Fibroblast of upper back skin (primary cell): ENCODE measurements at places on chromosomes 2 and 18.
A peak's percentile ranks its signal among the peaks of the same experiment; 100 is the strongest.

GRCh38 chr2:212892193-212892592, 259.2 kb downstream of the IKZF2 start:
- DNase-seq: peak; percentile 33

- peak; percentile 91 for DNase-seq
Observed at GRCh38 chr2:120939595-120940318, 204.1 kb downstream of the GLI2 start.

GRCh38 chr2:234071664-234072063, 21.2 kb downstream of the SPP2 start:
- no peak for DNase-seq

- peak; percentile 12 for DNase-seq
Observed at GRCh38 chr2:187050409-187050998, 201.5 kb upstream of the ZSWIM2 start.

DNA sequence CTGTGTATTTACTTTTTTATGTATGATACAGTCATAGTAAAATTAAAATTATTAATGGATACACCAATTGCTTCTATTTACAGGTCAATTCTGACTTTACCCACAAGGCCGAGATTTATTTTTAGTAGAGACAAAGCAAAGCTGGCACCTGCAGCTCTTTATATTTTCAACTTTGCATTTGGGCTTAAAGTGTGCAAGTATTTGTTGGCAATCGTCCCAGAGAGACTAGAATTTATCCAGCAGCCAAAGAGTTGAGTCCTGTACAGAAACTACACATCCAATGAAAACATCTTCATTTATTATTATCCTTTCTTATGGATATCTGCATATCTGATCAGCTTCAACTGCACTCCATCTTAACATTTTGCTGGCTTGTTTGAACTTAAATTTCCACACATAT, 485.6 kb downstream of the SOX11 start:
- DNase-seq: no peak

- no peak for DNase-seq
Observed at GRCh38 chr18:50720325-50720674, 99.5 kb downstream of the MRO start.

DNA sequence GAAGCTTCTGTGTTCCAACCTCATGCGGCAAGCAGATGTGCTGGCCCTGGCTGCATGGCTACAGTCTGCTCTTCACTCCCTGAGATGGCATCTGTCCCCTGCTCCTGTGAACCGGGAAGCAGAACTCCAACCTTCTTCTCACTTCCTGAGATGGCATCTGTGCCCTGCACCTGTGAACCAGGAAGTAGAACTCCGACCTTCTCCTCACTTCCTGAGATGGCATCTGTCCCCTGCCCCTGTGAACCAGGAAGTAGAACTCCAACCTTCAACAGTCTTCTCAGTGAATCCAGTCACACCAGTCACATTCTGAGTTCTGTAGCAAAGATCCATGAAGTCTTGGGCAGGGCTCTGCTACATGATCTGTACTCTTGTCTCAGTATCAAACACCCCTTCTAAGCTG, 887.2 kb upstream of the KLHL29 start:
- no peak for DNase-seq

DNA sequence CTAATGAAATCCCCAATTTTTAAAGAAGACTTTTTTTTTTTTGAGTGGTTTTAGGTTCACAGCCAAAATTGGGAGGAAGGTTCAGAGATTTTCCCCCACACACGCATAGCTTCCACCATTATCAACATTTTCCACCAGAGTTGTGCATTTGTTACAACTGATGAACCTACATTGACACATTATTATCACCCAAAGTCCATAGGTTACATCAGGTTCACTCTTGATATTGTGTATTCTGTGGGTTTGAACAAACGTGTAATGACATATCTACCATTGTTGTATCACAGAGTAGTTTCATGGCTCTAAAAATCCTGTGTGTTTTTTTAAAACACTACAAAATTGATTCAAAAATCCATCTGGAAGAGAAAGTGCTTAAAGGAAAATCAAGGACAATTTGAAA, 101.8 kb downstream of the TANC1 start:
- DNase-seq: no peak

- no peak for DNase-seq
Observed at GRCh38 chr2:210859314-210859713, 302.9 kb downstream of the CPS1 start.

DNA sequence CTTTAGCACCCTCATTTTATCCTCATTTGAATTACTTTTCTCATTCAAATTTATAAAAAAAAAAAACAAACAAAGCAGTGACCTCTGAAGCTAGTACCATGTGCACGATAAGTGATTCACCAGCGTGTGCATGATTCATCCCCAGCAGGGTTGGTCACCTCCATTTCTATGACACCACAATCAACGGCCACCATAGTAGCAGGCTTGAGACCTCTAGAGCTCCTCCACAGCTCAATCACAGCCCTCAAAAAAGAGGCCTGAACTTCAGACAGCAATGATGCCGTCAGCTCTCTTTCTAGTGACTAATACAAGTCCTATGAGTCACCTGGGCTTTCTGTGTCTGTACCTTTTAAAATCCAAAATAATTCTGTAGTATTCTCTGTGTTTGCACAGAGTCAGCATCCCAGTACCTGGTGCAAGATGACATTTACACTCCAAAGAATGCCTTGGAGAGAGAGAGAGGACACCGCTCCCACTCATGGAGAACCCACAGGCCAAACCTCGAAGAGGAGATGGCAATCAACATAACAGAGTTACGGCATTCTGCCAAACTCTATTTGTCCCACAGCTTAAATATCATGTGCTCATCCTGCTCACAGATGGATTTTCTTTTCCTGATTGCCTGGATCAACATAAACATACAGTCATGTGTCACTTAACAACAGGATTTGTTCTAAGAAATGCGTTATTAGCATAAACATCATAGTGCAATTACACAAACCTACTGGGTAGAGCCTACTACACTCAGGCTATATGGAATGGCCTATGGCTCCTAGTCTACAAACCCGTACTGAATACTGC, 58.7 kb downstream of the L3MBTL4 start:
- DNase-seq: peak; percentile 2

DNA sequence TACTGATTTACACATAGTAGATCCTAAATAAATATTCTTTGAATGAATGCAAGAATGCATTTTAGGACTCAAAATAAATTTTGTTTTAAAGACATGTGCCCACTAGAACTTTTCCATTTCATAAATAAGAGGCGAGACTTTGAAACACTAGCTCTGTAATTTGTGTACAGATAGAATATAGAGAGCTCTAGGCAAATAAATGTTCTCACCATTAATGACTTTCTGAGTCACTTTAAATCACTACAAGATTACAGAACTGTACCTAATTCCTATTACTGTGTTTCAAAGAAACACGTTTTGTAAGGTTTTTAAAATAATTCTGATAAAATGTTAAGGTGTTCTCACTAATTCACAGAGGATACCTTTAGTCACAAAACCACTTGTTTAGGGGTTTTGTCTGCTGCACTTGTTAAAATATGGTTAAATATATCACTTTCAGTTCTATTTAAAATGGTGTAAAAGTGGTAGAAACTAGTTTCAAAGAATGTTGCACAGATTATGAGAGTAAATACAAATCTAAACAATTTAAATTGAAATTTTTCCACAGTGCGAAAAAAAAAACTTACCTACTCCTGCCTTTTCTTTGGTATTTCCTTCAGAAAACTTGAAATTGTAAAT, 158.7 kb upstream of the ZC3H15 start:
- DNase-seq: no peak

DNA sequence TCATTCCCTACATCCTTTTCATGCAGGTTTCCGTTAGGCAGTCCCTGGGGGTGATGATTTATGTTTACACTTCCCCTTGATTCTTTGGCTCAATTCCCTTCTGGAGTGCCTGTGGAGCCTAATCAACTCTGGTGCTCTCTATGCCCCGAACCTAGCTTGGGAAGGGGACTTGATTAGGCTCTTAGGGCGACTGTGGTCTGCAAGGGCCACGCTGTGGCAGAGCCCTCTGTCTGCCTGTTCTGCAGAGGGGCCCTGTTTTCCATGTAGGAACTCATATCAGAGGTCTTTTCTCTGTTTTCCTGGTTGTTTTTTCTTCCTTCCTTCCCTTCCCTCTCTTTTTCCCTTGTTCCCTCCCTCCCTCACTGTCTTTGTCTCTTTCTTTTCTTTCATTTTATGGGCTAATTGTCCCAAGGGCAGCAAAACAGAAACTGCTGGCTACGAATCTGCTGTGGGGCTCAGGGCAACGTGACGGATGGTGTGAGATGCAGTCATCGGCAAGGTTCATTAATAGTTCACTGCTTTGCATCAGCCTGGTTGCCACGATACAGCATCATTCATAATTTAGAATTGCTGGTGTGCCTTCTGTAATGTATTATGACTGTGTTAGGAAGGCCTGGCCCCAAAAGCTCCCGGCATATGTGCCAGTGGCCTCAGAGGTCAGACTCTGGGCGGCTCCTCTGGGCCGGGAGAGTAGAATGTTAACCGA, 134.5 kb downstream of the NAPG start:
- peak; percentile 74 for DNase-seq

DNA sequence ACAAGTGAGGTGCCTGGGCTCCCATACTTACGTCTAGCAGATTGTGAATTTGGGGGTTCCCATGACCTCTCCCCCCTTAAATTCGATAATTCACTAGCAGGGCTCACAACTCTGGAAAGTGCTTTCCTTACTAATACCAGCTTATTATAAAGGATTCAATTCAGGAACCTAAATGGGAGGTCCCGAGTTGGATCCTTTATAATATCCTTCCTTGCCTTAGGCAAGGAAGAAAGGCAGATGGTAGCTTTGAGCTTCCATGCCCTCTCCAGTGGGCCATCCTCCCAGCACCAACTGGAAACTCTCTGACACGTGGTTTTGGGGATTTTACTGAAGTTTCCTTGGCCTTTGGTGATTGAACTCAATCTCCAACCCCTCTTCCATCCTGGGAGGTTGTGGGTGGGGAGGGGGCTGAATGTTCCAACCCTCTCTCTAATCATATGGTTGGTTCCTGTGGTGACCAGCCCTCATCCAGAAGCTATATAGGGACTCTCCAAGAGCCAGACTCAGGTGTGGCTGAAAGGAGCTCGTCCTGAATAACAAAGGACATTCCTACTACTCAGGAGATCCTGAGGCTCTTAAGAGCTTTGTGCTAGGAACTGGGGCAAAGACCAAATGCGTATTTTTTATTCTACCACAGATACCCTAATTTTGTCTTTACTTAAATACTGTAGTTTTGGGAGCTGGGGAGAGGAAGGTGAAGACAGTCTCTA, 62.2 kb downstream of the HAUS1 start:
- no peak for DNase-seq

GRCh38 chr2:233691443-233692433, 952 bp upstream of the UGT1A6 start:
- no peak for DNase-seq

GRCh38 chr2:119574108-119574815, 30.0 kb downstream of the CFAP221 start:
- DNase-seq: no peak

- peak; percentile 17 for DNase-seq
Observed at GRCh38 chr2:133338224-133338623, 230.0 kb downstream of the NCKAP5 start.

DNA sequence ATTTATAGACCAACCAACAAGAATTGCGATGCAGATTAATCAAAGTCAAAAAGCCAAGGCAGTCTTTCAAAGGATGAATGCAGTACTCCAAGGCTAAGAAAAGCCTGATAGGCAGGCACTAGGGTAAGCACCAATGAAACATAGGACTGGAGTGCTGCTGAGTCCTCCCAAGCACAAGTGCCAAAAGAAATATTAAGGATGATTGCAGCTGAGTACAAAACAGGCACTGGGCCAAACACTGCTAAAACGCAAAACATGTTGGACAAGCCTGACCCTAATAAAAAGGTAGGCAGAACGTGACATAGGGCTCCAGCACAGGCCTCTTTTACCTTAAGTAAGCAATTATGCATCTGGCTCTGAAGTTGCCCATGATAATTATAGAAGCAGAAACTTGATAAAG, 160.1 kb upstream of the LRP1B start:
- DNase-seq: peak; percentile 14

GRCh38 chr2:127652786-127653357, 6.9 kb downstream of the GPR17 start:
- no peak for DNase-seq

DNA sequence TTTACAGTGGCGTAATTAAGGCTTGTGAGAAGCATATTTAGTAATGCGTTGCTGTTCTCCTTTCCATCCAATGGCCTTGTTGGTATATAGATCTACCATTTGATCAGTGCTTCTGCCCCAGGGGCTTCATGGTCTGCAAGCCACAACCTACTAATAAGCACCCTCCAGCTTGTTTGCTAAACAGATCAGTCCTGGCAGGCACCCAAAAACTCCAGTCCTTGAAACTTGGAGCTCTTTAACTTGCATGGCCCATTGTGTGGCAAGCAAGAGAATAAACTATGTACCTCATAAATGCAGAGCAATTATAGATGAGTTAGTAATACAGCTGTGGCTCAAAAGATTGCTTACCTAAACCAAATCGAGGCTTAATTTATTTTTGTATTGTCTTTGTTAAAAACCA, 158.5 kb downstream of the FTCDNL1 start:
- no peak for DNase-seq

- peak; percentile 1 for DNase-seq
Observed at GRCh38 chr2:155368934-155369333, 670.4 kb downstream of the KCNJ3 start.

DNA sequence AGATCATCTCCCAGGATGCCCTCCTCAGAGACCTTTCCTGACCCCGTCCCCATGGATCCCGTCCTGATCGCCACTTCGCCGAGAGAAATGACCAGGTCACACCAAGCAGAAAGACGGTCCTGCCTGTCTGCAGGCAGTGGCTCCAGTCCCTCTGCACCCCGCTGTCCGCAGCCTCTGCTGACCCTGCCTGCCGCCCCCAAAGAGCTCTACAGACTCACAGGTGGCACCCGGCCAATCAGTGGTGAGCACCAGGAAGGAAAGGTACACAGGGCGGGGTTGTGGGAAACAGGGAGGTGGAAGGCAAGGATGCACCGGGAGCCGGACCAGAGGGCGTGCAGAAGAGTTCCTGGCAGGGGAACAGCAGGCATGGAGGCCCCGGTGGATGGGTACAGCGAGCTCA, 94.8 kb downstream of the NDUFA10 start:
- DNase-seq: no peak

- DNase-seq: no peak
Observed at GRCh38 chr2:8554296-8554806, 127.5 kb upstream of the ID2 start.

DNA sequence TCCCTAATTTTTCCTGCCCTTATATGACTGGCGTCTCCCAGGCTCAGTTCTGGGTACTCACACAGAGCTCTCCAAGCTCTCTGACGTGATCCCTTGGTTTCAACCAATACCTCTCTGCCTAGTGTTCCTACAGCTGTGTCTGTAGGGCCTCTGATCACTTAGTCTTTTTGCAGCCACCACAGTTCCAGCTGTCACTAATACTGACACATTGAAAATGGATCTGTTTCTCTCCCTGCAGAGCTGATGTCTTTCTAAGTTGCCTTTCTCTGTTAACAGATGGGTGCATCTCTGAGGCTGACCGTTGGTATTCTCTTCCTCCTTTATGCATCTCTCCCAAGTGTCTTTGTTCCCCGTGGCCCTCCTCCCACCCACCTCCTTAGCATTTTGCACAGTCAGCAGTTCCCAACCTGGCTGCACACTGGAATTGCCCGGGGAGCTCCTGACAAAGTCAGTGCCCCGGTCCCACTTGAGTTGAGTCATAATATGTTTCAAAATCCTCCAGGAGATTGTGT, 62.5 kb downstream of the CERS6 start:
- peak; percentile 39 for DNase-seq
